GM13976 (cell line): ENCODE measurements at places on chromosomes 4 and X.

DNA sequence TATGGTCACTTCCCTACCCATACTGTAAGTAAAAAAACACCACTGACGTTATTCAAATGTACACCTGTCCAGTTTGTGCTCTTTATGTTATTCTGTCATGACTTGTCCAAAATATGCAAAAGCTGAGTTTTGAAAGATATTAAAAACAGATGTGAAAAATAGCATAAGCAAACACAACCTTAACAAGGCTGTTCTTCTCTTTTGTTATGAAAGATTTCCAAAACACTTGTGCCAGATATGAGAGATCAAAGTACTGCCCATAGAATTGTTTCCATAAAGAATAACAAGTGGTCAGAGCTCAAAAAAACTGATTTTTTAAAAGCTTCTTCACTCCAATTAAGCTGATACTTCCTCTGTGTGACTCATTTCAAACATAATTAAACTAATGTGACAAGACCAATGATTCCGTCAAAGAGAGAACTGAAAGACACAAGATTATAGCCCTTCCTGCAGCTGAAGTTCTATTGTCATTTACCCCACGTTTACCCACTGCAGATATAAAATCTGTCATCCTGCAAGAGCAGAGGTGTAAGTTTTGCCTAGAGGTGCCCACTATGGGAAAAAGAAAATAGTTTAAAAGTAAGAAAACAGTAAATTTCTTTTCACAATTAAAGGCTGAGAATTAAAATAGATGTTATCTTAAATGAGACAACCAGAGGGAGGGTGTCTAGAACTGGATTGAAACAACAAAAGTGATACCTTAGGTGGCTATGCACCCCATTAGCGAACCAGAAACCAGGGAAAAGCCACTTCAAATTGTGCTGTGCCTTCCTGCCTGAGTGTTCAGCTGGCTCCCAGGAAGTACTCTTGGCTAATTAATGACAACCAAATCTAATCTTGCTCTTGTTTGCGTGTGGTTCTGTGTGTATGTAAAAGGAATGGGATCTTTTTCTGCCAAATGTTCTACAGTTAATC is 30.1 kb downstream of the RASSF6 start:
- peak; percentile 37 for DNase-seq

- no peak for DNase-seq
Measured at GRCh38 chr4:8318509-8318908, 49.0 kb downstream of the HTRA3 start.

GRCh38 chr4:3689006-3689405 is 77.2 kb upstream of the ADRA2C start:
- DNase-seq = no peak

DNA sequence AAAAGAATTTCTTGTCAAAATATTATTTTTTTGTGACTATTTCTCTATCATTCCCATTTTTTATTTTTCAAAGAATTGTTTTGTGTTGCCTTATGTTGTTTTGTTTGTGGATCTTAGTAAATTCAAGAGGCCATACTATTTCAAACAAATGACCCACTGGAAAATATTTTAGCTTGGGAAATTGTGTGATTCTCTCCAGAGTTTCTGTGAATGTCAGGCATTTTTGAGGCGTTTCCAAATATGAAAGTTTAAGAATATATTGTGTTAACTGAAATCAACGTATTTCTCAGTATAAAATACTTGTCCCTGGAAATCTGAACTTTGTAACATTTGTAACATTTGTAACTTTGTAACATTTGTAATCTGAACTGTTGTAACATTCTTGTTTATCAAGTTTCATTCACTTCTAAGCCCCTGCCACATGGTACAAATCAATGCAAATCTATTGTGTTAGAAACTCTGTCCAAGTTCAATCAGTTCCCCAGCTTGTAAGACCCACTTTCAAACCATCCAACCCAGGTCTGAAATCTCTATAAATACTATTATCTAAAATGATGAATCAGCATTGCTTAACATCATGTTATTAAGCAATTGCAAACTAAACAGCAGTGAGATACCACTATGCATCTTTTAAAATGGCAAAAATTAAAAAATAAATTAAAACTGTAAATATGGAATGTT is 465.4 kb upstream of the GRID2 start:
- DNase-seq = no peak

DNA sequence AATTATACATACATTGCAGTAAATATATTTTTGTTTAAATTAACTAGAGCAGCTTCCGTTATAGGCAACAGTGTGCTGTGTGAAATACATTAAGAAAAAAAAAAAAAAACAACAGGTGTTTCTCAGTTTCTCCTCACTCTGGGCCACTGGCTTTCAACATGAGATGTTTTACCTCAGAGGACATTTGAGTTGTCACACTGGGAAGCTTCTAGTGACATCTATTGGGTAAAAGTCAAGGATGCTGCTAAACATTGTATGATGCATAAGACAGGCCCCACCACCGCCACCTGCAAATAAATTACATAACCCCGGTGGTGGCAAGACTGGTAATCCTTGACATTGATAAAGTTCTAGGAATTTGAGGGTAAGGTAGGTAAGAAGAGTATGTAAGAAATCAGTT is 1512.2 kb downstream of the C4orf33 start:
- no peak for DNase-seq

GRCh38 chr4:2186133-2186864 is 55.6 kb downstream of the HAUS3 start:
- DNase-seq = no peak

DNA sequence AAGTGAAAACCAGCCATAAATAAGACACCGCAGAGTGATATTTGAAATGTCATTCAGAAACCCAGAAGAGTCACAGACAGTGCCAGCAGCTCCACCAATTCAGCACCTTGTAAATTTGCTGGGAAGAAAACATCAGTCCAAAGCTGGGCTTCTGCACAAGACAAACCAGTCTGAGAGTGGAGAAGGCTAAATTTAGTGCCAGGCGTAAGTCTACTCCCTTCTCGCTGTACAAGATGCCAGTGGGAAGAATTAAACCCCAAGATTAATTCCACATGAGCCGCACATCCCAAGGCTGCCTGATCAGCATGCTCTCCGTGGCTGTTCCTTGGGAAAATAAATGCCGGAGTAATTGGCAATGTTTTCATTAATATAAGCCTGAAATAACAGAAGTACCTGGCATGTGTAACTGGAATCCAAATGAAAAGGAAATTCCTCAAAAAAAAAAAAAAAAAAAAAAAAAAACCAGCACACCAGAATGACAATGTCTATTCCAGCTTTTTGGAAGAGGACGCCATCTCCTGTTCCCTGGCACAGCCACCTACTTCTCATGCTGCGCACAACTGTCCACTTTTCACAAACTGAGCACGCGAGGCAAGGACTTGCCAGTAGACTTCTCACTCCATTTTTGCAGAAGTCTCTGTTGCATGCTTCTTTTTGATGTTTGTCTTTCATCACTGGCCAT is 95.5 kb downstream of the NSUN7 start:
- no peak for DNase-seq

GRCh38 chr4:173056271-173056670 is 112.3 kb upstream of the GALNT7 start:
- no peak for DNase-seq

DNA sequence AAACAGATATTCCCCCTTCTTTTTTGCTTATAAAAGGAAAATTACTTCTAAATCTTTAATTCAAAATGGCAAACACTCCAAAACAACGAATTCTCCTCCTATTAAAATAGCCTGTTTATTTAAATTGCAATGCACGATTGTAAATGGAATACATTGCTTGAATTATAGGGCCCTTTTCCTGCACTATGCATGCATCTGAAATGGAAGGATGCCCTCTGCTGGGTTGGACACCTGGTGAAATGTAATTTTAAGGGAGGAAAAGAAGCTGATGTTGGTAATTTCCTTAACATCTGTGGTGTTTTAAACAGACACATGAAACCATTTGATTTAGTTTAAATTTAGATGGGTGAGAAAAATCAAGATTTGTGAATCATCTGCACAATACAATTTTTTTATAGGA is 72.8 kb downstream of the GRXCR1 start:
- no peak for DNase-seq

DNA sequence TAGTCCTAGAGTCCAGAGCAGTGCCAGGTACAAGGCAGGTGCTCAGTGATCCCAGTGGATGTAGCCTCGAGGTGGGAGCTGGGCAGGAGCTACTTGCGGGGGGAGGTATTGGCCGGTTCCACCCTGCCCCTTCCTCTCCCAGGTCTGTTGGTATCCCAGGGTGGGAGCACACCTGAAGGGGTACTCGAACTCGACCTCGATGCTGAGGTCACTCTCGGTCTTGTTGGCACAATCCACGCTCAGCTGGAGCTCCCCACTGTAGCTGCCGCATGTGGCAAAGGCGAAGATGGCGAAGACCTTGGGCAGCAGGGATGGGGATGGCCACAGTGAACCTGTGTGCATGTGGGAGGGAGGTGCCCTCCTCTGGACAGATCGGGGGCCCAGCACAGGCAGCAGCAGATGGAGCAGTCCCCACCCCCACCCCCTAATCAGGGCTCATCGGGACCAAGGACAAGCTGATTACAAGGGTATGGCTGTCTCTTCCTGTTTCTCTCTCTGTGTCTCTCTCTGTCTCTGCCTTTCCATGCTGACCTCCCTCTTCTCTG is 2.4 kb downstream of the SYP start:
- DNase-seq = no peak
